ENCODE measurements at places on chromosomes 5 and 9. TPM values are rescaled to one million over a fixed set of nuclear protein-coding genes. Genes with fewer than 3 reads are reported as not detected.

- no peak for DNase-seq
- H3K4me1 ChIP-seq = no peaks in the 10 kb centered on the region
- H3K27me3 ChIP-seq = no peaks in the 10 kb centered on the region
- no peak overlapping the region for H3K27ac ChIP-seq
Observed at GRCh38 chr9:37060833-37061232, 26.8 kb upstream of the PAX5 start.

GRCh38 chr5:14337593-14337992, 194.5 kb downstream of the TRIO start:
- no peak for DNase-seq
- H3K4me3 ChIP-seq = no peak overlapping the region
- H3K27me3 ChIP-seq = no peaks in the 10 kb centered on the region
- H3K27ac ChIP-seq = no peak overlapping the region

DNA sequence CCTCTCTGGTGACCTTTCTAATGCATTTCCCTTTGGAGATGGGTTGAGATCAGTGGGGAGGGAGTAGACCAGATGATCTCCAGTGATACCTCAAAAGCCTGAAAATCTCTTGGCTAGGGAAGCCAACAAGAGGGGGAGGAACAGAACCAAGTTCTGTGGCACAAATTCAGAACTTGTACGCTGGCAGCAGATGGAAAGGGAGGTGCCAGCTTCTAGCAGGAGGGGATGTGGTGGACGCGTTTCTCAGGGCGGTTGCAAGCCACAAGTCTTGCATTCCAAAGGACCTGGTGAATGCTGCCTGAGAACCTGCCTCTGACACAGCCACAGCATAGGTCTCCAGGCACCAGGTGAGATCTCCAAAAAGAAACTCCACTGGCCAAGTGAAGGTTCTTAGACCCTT, 13.4 kb downstream of the SLIT3 start:
- H3K4me1 ChIP-seq = no peaks in the 10 kb centered on the region
- no peak for DNase-seq
- no peaks in the 10 kb centered on the region for H3K36me3 ChIP-seq
- no peaks in the 10 kb centered on the region for H3K27me3 ChIP-seq
- no peak overlapping the region for H3K4me3 ChIP-seq

DNA sequence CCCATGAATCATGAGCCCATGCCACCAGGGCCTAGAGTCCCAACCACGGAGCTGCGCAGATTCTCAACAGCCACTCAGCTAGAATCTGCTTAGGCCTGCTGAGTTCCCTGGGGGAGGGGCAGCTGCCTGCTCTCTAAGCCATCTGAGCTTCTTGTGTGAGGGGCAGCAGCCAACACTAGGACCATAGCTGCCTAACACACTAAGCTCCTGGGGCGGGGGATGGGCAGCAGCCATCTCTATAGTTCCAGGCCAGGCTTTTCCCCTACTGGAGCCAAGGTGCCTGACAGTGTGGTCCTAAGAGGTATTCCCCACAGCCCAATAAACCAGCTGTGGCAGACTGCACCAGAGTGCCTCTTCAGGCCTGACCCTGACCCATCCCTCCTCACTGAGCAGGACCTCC, 255.9 kb upstream of the ACO1 start:
- no peaks in the 10 kb centered on the region for H3K27me3 ChIP-seq
- no peak overlapping the region for H3K27ac ChIP-seq
- H3K36me3 ChIP-seq = no peaks in the 10 kb centered on the region
- no peaks in the 10 kb centered on the region for H3K4me1 ChIP-seq
- DNase-seq = no peak
- no peak overlapping the region for H3K4me3 ChIP-seq

DNA sequence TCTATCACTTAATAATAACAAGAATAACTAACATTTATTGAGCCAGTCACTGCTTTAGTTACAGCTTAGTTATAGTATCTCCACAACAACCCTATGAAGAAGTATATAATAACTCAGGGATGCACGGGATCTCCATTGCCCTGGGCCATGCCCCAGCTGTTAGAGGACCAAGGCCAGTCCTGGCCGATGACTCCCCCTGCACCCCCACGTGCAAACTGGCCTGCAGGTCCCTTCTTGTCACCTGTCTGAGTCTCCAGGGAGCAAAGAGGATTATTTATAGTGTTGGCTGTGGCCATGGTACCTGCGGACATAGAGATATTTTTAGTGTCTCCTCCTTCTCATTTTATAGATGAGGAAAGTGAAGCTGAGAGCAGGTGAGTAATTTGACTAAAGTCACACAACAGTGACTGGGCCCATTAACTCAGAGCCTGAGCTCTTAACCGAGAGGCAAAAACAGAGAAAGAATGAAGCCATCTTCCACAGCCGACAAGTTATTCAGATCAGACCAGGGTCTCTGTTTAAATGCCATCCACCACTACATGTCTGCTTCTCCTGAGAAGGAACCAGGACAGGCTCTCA, 94.4 kb downstream of the TMEM215 start:
- H3K27me3 ChIP-seq = no peaks in the 10 kb centered on the region
- H3K4me3 ChIP-seq = no peak overlapping the region
- H3K27ac ChIP-seq = no peak overlapping the region
- no peaks in the 10 kb centered on the region for H3K36me3 ChIP-seq
- no peak for DNase-seq

GRCh38 chr9:134344068-134344799, 18.0 kb downstream of the RXRA start:
- H3K27me3 ChIP-seq = no peaks in the 10 kb centered on the region
- no peaks in the 10 kb centered on the region for H3K36me3 ChIP-seq
- no peak overlapping the region for H3K27ac ChIP-seq
- DNase-seq = no peak
- peaks cover 14% of the 10 kb centered on the region for H3K4me1 ChIP-seq

DNA sequence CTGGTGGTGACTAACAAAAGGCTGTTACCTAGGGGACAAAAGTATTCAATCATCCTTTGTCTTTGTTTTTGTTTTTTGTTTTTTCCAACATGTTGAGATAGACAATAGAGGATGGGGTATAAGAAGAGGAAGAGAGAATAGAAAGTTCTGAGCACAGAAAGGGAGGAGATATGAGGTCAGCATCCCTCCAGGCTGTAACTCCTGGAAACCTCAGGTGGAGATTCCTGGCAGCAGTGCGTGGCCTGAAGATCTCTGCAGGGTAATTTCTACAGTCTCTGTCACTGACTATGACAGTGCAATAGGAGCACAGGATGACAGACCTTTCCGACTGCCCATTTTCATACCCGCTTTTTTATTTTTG, 112.1 kb downstream of the ADRB2 start:
- H3K27ac ChIP-seq = no peak overlapping the region
- H3K36me3 ChIP-seq = no peaks in the 10 kb centered on the region
- H3K4me3 ChIP-seq = no peak overlapping the region

GRCh38 chr9:73137286-73137899, 14.3 kb upstream of the ANXA1 start:
- H3K4me3 ChIP-seq = no peak overlapping the region
- no peaks in the 10 kb centered on the region for H3K36me3 ChIP-seq
- H3K27ac ChIP-seq = peak overlapping the region; percentile 43
- no peaks in the 10 kb centered on the region for H3K27me3 ChIP-seq
- DNase-seq = no peak
- no peaks in the 10 kb centered on the region for H3K4me1 ChIP-seq

DNA sequence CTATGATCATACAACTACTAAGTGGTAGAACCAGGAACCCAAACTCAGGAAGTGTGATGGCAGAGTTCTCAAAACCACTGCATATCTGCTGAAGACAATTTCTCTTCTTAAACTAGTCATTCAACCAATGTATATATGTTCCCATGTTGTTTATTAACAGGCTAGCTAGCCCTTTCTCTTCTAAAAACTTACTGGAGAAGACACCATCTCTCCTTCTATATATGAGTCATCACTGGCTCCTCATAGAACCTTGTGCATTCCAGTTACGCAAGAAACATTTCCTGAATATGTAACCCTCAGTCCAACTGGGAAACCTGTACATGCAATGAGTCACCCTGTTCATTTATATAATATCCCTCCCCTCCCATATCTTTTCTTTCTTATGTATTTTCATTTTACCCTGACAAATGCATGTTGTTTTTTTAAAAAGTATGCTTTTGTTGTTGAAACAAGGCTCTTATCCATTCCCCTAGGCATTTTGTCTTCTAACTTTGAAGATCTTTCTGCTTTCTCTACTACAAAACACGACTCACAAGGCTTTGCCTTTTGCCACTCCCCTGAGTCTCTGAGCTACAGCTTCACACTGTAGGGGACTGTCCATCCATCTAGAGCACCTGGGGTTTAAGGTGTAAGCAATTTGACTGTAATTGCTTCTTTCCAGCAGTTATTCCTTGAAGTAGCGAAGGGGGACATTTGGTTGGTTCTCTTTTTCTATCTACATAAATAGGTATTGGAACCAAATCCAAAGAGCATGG, 119.5 kb downstream of the ANXA1 start:
- DNase-seq = no peak
- H3K4me1 ChIP-seq = no peaks in the 10 kb centered on the region
- no peaks in the 10 kb centered on the region for H3K27me3 ChIP-seq
- no peak overlapping the region for H3K27ac ChIP-seq
- H3K36me3 ChIP-seq = no peaks in the 10 kb centered on the region

GRCh38 chr5:150097152-150097551, 10.8 kb upstream of the CSF1R start:
- H3K4me3 ChIP-seq = no peak overlapping the region
- no peaks in the 10 kb centered on the region for H3K4me1 ChIP-seq
- H3K27me3 ChIP-seq = no peaks in the 10 kb centered on the region
- H3K36me3 ChIP-seq = no peaks in the 10 kb centered on the region

GRCh38 chr5:59407967-59408366, 485.6 kb downstream of the PDE4D start:
- no peaks in the 10 kb centered on the region for H3K36me3 ChIP-seq
- H3K4me1 ChIP-seq = no peaks in the 10 kb centered on the region
- H3K27me3 ChIP-seq = no peaks in the 10 kb centered on the region
- no peak overlapping the region for H3K27ac ChIP-seq
- DNase-seq = no peak
- H3K4me3 ChIP-seq = no peak overlapping the region

GRCh38 chr9:20319641-20320337, 302.5 kb downstream of the MLLT3 start:
- no peaks in the 10 kb centered on the region for H3K4me1 ChIP-seq
- H3K4me3 ChIP-seq = no peak overlapping the region
- peak; percentile 7 for DNase-seq
- H3K36me3 ChIP-seq = no peaks in the 10 kb centered on the region
- no peaks in the 10 kb centered on the region for H3K27me3 ChIP-seq
- H3K27ac ChIP-seq = no peak overlapping the region

- H3K27me3 ChIP-seq = no peaks in the 10 kb centered on the region
- no peaks in the 10 kb centered on the region for H3K4me1 ChIP-seq
- no peak overlapping the region for H3K4me3 ChIP-seq
- H3K27ac ChIP-seq = no peak overlapping the region
- peak; percentile 37 for DNase-seq
- H3K36me3 ChIP-seq = peaks cover under 1% of the 10 kb centered on the region
Observed at GRCh38 chr5:6745706-6746222, 32.5 kb downstream of the TENT4A start.

GRCh38 chr9:136799079-136799853, 3.1 kb downstream of the CCDC183 start:
- H3K36me3 ChIP-seq = no peaks in the 10 kb centered on the region
- peak; percentile 82 for DNase-seq
- H3K4me1 ChIP-seq = peaks cover 24% of the 10 kb centered on the region
- no peaks in the 10 kb centered on the region for H3K27me3 ChIP-seq

DNA sequence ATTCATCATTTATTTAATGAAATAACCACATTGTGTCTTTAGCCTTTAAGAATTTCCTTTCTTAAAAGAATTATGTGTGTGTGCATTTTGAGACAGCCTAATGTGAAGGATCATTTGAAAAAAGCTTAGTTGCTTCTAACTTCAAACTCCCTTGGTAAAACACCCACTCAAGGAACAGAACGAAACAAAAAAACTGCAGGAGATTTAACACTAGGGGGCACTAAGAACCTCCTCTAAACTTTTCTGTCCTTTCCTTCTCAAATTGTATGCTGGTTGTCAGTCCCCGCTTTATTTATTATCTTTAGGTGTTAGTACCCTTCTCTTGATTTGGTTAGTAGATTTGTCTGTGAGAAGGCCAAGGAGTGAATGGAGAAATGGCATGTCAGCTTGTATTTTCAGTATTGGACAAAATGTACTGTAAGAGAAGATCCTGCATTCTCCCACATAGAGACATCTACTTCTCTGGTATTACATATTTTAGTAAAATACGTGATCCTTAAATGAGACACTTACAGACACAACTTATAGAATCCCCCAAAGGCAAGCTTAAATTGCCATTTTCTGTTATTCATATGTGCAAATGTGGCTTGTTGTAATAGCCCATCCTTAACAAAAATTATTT, 229.7 kb downstream of the MRPS30 start:
- H3K4me3 ChIP-seq = no peak overlapping the region
- H3K27me3 ChIP-seq = no peaks in the 10 kb centered on the region
- no peak for DNase-seq
- no peak overlapping the region for H3K27ac ChIP-seq

ANKRD34B gene
- total RNA-seq = not detected

HMCN2 gene
- 5.5 TPM for total RNA-seq

CREBRF gene
- total RNA-seq = 52.3 TPM

SCGB3A2 gene
- not detected for total RNA-seq

GPRIN1 gene
- 0.14 TPM for total RNA-seq

ORM2 gene
- total RNA-seq = 0.91 TPM

ADRA1B gene
- total RNA-seq = 0.14 TPM

All from prostate gland (tissue), 2 donors.